ENCODE measurements at places on chromosomes 7 and 10.

- DNase-seq: no peak
Observed at GRCh38 chr7:119896386-119896785, 376.6 kb upstream of the KCND2 start.

DNA sequence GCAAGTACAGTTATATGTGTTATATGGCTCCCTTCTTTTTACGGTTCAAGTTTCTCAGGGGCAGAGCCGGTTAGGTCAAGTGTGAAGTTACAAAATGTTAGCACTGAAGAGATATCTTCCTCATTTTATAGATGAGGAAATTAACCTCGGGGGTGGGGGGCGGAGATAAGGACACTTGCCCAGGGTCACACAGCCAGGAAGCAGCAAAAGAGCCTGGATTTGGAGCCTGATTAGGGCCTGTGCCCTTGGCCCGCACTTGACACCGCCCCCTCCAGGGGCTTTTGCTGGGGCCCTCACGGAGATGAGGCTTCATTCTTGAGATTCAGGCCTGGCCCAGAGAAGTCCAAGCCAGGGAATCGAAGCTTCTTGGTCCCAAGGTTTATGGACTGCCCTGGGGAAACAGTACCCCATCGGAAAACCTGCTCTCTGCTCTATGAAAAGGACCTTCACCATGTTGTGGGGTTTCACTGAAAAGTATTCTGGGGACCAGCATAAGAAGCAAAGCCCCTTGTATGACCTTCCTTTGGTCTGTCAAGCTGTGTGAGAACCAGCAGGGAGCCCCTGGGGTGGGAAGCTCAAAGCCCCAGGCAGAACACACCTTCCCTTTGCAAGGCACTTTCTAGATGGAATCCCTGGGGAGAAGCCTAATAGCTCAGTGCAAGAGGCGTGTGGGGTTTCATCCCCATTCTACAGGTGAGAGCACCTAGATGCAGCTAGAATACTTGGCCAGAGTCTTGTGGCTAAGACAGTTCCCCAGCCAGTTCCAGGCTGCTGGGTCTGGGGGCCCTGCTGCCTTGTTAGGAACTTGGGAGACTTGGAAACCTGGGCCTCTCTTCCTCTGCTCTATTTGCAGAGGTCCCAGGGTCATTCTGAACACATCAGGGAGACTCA, 21.9 kb downstream of the UNC5B start:
- DNase-seq: no peak

DNA sequence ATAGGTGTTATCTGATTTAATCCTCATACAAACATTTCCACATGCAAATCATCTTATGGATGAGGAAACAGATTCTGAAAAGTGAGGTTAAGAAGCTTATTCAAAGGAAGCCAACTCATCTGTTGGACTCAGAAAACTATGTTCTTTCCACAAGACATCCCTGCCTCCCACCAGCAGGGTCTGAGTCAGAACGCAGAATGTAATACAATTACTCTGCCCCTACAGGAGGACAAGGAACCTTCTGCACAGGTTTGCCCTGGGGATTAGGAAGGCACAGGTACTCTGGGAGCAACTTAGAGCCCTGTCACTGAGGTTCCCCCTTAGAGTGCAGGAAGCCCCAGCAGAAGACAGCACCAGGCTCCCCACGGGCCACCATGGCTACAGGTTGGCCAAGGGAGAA, 255.7 kb downstream of the TNS3 start:
- no peak for DNase-seq

DNA sequence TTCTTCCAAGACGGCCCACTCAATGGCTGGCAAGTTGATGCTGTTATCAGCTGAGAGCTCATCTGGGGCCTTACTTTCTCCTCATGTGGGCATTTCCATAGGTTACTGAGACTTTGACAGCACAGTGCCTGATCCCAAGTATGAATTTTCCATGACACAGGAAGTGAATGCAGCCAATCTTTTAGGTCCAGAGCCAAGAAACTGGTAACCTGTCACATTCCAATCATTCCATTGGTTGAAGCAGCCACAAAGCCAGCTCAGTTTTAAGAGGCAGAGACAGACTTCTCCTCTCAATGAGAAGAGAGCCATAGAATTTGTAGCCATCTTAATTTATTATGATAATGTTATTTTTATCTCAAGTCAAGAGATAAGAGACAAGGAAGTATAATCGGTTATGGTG, 775.5 kb downstream of the CNTNAP2 start:
- no peak for DNase-seq

DNA sequence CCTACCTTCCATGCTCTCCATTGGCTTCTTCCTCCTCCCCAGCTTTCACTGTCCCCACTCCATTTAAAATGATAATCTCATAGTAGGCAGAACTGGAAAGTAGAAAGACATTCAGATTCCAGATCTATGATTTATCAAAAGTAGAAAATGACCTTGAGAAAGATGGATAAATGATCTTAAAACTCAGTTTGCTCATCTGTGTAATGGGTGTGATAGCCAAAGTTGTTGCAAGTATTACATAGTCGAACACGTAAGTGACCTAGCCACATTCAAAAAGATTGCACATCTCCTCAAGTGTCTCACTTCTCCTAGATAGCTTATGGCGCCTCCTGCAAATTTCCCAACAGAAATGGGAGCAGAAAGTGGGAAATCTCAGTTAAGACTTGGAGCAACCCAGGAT, 89.8 kb upstream of the FGL2 start:
- no peak for DNase-seq

- DNase-seq: no peak
Observed at GRCh38 chr7:30553546-30553945, 41.1 kb upstream of the GARS1 start.

- no peak for DNase-seq
Observed at GRCh38 chr7:55475855-55476803, 96.2 kb downstream of the VOPP1 start.

GRCh38 chr10:80455461-80456349, 1.6 kb downstream of the TSPAN14 start:
- no peak for DNase-seq

DNA sequence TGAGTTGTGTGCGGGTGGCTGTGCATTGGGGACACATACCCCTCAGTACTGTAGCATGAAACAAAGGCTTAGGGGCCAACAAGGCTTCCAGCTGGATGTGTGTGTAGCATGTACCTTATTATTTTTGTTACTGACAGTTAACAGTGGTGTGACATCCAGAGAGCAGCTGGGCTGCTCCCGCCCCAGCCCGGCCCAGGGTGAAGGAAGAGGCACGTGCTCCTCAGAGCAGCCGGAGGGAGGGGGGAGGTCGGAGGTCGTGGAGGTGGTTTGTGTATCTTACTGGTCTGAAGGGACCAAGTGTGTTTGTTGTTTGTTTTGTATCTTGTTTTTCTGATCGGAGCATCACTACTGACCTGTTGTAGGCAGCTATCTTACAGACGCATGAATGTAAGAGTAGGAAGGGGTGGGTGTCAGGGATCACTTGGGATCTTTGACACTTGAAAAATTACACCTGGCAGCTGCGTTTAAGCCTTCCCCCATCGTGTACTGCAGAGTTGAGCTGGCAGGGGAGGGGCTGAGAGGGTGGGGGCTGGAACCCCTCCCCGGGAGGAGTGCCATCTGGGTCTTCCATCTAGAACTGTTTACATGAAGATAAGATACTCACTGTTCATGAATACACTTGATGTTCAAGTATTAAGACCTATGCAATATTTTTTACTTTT, 1.8 kb downstream of the DDIT4 start:
- no peak for DNase-seq

DNA sequence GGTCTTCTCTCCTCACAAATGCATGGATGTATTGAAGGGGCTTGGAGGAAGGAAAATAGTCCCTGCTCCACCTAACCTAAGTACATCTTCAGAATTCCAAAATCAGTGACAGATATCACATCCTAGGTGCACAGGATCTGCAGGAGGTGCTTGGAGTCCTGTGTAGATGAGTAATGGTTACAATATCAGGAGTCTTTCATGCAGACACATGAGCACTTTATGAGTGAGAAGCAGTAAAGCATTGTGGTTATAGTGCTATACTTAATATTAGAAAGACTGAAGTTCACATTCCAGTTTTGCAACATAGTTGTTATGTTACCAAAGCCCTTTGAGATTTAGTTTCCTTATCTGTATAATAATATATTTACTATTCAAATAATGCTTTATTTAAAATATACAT, 516.7 kb downstream of the NEBL start:
- no peak for DNase-seq
